ENCODE measurements at places on chromosomes 13 and 19.

GRCh38 chr19:47582320-47582909 is 9.5 kb upstream of the ZNF541 start:
- DNase-seq, result no peak

DNA sequence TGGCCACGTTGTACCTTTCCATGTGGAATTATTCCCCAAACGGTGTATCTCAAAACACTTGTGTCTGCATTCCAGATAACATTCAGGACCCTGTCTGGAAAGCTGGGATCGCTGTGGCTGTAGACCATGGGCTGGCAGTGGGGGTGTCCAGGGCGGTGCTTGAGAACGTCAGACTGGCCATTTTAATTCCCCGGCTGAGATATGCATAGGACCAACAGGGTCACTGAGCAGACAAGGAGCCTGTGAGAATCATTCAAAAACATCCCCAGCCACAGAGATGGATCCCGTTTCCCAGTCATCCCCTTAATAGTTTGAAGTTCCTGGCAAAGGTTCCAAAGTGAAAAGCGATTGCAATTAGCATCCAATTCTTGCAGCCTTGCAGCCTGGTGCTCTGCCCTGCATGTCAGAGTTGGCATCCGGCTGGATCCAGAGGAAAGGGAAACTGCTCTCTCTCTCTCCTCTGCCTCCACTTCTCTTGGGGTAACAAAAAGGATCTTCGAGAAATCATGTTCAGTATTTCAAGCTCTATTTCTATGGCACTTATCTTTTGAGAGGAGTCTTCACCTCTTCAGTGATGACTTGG is 41.6 kb downstream of the IFT88 start:
- no peak for DNase-seq

DNA sequence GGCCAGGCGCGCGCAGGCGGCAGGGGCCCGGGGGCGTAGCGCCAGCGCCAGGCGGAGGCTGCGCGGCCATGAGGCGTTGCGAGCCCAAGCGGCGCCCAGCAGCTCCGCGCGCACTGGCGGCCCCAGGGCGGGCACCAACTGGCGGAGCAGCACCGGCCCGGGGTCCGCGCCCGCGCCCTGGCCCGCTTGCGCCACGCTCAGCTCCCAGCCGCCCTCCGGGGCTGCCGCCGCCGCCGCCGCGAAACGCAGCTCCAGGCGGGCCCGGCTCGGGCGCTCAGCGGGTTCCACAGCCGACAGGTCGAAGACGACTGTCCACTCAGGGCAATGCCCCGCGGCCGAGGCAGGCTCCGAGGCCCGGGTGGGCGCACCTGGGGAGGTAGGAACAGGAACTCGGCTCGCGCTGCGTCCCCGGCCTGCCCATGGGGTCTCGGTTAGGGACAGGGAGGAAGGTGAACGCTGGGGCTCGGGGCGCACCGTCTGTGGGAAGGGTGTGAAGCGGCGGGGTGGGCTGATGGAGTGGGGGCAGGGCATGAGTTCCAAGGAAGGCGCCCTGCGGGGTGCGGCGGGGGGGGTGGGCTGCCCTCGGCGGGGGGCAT is 26.8 kb downstream of the CERS1 start:
- no peak for DNase-seq

DNA sequence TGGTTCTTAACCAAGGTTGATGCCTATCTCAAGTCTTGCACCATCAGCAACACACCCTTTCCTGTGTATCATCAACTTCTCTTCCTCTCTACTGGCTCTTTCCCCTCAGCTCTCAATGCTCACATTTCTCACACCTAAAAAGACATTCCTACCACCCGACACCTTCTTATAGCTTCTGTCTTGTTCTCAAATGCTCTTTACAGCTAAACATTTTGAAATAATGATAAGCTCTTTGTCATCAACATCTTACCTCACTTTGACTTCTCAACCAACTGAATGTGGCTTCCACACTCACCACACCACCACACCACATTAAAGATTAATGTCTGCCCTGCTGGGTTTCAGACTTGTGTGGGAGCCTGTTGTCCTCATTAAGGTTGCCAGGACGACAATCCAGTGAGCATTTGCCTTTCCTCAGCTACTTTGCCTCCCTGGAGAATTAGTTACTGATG is 67.8 kb downstream of the RXFP2 start:
- DNase-seq, result no peak

- no peak for DNase-seq
These were observed 32.1 kb downstream of the CYP2B6 start for GRCh38 chr19:41023193-41023592.

Measured in aorta (tissue), 5 donors.